ENCODE measurements at places on chromosomes 7 and 10.

DNA sequence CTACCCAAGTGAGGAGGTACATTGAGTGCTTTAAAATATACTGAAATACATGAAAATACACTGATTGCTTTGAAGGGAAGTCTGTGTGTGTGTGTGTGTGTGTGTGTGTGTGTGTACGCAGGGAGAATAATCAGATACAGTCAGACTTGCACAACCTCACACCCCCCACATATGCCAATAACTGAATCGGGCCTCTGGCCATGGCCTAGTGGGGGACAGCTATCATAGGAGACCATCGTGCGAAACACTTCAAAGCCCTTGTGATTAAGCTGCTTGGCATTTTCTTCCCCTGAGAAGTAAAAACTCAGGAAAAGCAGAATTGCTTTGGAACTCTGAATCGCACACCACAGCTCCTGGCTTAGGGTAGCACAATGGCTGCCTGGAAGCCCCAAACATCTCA is 135.1 kb downstream of the C10orf105 start:
- DNase-seq, result no peak

DNA sequence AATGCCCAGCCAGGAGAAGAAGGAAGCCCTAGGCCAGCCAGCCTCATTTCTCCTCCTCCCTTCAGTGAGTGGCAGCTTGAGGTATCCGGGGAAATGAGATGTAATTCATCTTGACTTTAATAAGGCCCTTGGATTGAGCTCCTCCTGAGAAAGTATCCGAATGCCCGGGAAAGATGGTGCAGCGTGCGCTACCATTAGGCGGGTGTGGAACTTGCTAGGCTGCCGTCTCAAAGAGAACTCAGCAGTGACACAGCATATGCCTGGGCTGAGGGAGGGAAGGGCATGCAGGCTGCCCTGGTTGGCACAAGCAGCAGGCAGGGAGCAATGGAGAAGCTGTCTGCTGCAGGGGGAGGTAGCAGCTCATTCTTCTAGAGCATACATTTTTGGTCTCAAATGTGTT is 659.8 kb upstream of the FOXK1 start:
- no peak for DNase-seq

DNA sequence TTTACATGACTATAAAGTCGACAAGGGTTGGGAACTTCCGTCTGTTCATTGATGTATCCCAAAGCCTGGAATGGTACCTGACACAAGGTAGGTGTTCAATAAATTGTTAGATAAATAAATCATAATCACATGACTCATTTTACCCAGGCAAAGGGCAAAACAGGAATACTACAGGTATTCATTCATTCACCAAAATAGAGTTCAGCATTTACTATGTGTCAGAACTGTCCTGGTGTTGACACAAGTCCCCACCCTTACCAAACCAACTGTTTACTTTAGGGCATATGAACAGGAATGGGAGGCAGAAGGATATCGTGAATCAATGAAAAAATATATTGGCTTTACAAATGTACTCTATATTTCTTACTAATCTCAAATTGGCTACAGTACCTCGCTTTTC is 666 bp upstream of the YAE1 start:
- no peak for DNase-seq

- DNase-seq, result no peak
Measured at GRCh38 chr7:135670179-135670578, 7.9 kb downstream of the STMP1 start.

GRCh38 chr10:64484811-64485330 is 963.7 kb downstream of the REEP3 start:
- no peak for DNase-seq

GRCh38 chr7:30913821-30914515 is 2.3 kb downstream of the AQP1 start:
- no peak for DNase-seq

DNA sequence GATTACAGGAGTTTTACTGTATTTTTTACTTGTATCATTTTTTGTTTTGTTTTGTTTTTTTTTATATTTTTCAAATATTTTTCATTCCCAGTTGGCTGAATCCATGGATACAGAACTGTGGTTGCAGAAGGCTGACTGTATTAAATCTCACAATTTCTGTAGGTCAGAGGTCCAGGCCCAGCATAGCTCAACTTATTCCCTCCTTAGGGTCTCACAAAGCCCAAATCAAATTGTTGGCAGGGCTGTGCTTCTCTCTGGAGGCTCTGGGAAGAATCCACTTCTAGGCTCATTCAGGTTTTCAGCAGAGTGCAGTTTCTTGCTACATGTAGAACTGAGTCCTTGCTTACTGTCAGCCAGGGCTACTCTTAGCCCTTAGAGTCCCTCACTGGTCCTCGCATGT is 22.6 kb downstream of the TSPAN14 start:
- DNase-seq, result no peak

- no peak for DNase-seq
Measured at GRCh38 chr7:39904077-39904486, 46.0 kb upstream of the CDK13 start.

DNA sequence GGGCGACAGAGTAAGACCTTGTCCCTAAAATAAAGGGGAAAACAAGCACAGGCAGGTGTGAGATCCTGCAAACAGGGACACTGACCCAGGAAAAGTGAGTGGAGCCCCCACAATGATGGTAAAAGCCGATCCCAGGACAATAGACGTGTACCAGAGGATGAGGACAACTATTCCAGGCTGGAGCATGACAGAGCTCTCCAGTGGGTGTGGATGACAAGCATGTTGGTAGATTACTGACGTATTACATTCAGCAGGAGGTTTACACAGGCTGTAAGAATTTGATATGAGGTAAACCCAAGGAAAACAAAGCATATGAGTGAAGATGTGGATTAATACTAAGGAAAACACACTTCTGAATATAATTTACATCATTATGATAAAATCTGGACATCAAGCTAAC is 27.8 kb upstream of the SMURF1 start:
- no peak for DNase-seq

DNA sequence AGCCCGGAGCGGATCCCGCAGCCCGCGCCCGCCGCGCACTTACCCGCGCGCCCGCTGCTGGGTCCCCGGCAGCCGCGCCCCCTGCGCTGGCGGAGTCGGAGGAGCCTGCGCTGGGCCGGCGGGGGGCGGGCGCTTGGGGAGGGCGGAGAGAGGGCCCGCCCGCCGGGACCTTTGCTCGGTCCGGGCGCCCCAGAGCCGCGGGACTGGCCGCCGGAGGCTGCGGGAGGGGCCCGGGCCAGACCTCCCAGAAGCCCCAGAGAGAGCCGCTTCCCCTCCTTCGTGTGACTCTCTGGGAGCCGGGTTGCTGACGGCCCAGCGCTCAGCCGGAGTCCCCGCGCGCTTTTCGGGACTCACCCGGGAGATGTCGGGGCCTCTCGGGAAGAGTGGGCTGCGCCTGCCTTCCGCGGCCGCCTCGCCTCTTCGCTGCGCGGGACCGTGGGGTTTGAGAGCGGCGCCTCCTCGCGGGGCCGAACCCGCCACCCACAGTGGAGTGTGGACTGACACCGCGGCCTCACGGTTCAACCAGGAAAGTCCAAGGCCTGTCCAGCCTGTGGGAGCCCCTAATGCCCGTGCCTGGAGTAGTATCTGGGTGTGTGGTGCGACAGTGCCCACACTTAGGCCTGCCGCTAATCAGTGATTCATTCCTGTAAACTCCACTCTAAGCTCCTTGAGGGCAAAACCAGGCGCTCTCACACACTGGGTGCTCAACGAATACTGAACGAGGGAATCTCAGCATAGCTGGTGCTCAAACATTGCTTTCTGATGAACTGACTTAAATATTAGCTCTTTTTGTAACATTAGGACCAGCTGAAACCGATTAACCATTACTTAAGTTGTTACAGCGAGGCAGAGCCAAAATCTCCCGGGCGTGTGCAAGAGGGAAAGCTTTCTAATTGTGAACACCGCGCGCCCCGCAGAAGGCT is at the start of gene GSDME:
Gene GSDME (minus strand): TSS at position 112 of the 923 bp plus-strand sequence. CDS start 7,690 bp downstream, outside the sequence.
- DNase-seq, result peak; percentile 87
